ENCODE measurements at places on chromosomes 7 and 10.

DNA sequence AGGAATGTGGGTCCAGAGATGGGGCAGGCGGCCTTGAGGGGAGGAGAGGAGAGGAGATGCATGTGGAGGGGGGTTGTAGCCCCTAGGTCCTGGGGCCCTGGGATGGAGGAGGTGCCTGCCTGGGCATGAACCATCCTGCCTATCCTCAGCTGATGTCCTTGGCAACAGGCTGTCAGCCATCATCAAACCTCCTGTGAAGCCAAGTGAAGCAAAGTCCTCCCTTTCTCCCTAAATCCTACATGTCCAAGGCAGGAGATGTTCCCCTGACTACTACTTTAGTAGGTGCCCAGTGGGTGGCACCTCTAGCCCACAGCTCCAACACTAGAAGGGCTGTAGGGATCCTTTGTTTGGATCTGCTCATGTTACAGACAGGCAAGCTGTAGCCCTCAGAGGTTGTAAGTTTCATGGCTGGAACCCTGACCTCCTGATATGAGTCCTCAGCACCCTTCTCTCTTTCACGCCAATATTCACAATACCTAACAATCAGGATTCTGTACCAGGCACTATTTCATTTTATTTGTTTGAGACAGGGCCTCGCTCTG is 66.6 kb upstream of the SYPL1 start:
- no peak for DNase-seq

DNA sequence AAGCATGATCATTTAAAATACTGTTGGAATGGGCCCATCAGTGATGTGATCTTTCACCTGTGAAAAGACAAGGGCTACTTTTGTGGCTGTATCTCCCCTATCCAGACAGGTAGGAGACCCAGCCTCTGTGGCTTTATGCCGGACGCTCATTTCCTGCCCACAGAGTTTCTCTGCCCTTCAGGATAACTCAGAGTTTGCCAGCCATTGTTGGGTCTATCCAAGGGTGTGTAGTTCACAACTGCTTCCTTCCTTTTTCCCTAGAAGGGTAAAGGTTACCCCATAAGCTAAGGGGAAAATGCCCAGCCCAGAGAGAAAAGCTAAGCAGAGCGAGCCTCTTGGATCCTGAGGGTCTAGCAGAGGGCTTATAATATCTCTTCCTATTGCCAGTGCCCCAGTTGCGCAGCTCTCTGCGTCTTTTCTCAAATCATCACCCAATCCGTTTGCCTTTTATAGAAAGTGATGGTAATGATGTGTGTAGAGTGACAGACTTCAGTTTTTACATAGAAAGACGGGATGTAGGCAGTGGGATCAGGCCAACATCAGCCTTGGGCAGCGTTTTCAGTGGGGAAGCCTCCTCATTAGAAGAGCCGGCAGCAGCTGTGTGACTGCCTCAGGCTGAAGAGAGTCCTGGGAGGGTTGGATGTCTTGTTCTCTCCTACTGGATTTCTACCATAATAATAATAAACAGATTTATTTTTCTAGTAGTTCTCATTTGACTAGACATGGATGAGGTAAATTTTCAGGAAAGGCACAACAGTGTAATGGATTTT is 80.5 kb downstream of the MET start:
- DNase-seq = no peak

DNA sequence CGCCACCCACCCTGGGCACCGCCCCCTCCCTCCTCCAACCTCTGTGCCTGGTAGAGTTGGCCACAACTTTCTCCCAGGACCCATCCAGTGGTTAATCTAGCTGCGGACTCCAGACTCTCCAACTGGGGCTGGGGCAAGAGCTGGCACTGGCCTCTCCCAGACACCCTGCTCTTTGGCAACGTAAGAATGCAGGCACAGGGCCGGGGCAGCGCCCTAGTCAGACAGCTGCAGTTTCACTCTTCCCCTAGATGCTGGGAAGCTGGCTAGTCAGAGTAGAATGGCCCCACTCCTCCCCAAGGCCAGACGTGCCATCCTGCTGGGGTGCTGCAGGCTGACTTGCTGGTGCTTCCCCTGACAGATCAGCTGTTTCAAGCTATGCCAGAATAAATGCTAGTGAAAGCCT is 22.1 kb downstream of the HSPA12A start:
- no peak for DNase-seq

- no peak for DNase-seq
These were observed 558.7 kb downstream of the PTPRN2 start for GRCh38 chr7:158028971-158029370.

- DNase-seq = no peak
These were observed 25.6 kb upstream of the SOSTDC1 start for GRCh38 chr7:16491148-16491547.

GRCh38 chr7:131106681-131107336 is 220.9 kb upstream of the MKLN1 start:
- DNase-seq = peak; percentile 66

- DNase-seq = no peak
These were observed 214.2 kb downstream of the WDR11 start for GRCh38 chr10:121065330-121065729.

GRCh38 chr10:124011464-124011863 is 81.9 kb downstream of the CHST15 start:
- DNase-seq = no peak

- no peak for DNase-seq
These were observed 24.9 kb downstream of the PRLHR start for GRCh38 chr10:118570591-118570990.

- DNase-seq = peak; percentile 87
These were observed 11.8 kb upstream of the ACBD5 start for GRCh38 chr10:27252267-27253000.

- no peak for DNase-seq
These were observed 156.7 kb downstream of the PLXNA4 start for GRCh38 chr7:132419542-132419941.

GRCh38 chr10:124164264-124164663 is 70.9 kb upstream of the CHST15 start:
- no peak for DNase-seq

- DNase-seq = no peak
These were observed 115.7 kb upstream of the RET start for GRCh38 chr10:42960991-42961795.

- DNase-seq = peak; percentile 49
These were observed 42.0 kb downstream of the CCDC6 start for GRCh38 chr10:59864141-59864962.

GRCh38 chr10:77837925-77838595 is 88.5 kb downstream of the DLG5 start:
- DNase-seq = no peak

DNA sequence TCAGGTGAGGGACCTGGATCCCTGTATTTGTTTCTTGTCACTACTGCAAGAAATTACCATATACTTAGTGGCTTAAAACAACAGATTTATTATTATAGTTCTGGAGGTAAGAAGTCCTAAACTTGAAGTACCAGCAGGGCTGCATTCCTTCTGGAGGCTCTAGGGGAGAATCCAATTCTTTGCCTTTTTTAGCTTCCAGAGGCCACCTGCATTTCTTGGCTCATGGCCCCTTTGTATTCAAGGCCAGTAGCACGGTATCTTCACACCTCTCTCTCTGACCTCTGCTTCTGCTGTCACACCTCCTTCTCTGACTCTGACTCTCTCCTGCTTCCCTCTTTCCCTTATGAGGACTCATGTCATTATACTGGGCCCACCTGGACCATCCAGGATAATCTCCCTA is 2.2 kb upstream of the LHPP start:
- no peak for DNase-seq

DNA sequence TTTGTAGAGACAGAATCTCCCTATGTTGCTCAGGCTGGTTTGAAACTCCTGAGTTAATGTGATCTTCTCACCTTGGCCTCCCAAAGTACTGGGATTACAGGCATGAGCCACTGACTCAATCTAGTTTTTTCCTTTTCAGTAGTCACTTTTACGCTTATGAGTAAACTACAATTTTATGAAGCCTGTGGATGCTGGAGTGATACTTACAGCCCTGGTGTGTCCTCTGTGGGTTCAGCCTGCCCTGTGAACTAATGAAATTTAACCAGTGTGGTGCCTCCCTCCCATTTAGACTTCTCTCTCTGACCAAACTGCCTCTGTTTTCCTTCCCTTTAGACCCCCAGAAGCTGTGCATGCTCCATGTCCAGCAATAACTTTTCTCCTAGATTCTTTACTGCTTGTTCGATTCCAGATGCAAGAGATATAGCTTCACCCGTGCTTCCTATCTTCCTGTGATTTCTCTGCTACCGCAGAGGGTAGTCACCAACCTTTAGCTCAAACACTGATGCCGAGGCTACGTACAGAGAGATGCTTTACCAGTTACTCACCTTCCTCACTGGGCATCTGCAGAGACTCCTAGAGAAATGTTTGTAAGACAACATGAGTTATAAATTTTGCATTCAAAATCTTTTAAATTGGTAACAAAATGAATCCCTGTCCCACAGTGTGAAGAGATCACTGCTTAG is 90.8 kb downstream of the KIAA1217 start:
- no peak for DNase-seq

Data from activated naive CD4-positive, alpha-beta T cell treated with anti-CD3 and anti-CD28 coated beads, Interleukin-2, amount 50 U/mL, for 16 hours (primary cell).